NCI-H345 (cell line): ENCODE measurements at places on chromosomes 12 and 14.

- DNase-seq = no peak
Measured at GRCh38 chr14:72975770-72976169, 49.5 kb downstream of the DCAF4 start.

- DNase-seq = no peak
Measured at GRCh38 chr12:108611884-108612415, 14.1 kb upstream of the TMEM119 start.

DNA sequence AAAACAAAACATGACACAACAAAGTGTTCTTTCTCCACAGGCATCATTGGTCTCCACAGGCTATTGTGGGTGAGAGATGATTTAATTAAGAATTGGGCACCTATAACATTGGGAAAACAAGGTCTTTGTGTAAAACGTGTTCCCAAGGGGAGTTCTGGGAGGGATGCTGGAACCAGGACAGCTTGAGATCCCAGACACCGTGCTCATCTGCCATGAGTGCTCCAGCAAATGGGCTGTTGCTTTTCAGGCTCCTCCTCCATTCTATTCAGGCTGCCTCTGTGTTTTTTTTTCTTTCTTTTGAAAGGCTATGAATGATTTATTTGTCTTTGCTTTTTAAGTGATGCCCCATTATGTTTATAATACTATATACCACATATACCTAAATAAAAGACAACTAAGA lies 122.4 kb downstream of the DACT1 start:
- DNase-seq = peak; percentile 32

GRCh38 chr14:105793836-105794235 lies 267.5 kb downstream of the TMEM121 start:
- DNase-seq = no peak

DNA sequence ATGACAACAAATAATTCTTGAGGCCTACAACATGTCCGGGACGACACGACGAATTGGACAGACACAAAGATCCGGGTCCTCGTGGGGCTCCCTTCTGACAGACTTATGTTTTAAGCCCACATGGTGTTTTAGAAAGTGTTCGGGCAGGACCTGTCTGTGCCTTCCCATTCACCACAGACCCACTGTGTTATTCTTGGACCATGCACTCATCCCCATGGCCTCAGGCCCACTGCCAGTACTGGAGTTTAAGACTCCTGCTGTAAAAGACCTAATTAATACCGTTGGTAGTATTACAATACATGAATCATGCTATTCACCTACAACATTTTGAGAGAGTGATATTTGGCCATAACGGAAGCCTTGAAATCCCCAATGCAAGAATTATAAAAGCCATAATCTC lies 20.0 kb downstream of the SLC15A4 start:
- no peak for DNase-seq

DNA sequence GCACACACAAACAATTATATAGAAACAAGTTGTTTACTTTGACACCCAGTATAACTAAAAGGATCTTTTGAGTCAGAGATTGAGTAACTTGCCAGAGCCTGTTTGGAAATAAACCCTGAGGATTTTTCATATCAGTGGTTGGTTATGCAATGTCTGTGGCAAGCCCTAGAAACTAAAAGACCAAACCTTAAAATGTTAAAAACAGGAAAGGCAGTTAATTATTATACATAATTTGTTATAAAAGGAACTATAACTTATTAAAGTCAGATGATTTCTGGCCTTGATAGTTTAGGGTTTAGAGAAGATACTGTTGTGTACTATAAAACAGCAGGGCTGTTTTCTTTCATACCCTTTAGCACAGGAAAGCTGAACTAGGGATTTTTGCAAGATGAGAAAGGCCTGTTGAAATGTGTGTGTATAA lies 44.1 kb downstream of the PSEN1 start:
- DNase-seq = no peak

- DNase-seq = no peak
Measured at GRCh38 chr14:96320605-96321004, 42.5 kb downstream of the ATG2B start.

- DNase-seq = peak; percentile 89
Measured at GRCh38 chr12:31026202-31026601, 47.5 kb upstream of the DDX11 start.

DNA sequence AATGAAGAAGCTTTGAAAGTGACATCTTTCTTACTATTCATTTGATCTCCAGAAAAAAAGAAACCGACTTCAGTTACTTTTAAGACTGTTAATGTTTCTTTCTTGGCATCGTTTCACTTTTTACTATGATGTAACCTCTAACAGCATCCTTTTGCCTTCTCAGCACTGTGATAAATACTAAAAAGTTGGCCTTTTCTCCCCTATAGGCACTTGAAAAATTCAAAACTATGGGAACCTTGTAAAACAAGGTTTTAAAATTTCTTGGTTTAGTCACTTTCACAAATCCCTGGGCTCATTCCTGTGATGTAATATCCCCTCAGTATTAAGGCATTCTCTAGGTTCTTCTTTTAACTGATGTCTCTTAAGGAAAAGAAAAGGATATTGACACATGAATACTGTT lies 281.8 kb downstream of the EGLN3 start:
- no peak for DNase-seq

- no peak for DNase-seq
Measured at GRCh38 chr12:95237315-95237714, 19.7 kb downstream of the VEZT start.

- DNase-seq = no peak
Measured at GRCh38 chr14:80475074-80475473, 263.8 kb upstream of the DIO2 start.

DNA sequence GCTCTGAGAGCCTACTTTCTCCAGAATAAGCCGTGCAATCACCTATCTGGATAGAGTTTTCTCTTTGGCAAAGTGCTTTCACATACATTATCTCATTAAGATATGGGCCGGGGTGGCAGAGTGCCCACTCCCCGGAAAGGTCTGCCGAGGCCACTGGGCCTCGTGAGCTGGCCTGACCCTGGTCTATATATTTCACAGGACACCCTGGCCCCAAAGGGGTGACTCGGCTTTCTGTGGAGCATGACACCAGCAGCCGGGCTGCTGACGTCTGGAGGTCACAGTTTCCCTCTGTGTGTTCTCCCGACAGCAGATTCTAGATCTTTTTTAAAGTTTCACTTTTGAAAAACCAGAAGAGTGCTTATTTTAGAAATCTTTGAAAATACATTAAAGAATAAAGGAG lies 27.9 kb upstream of the ATP2A2 start:
- no peak for DNase-seq

DNA sequence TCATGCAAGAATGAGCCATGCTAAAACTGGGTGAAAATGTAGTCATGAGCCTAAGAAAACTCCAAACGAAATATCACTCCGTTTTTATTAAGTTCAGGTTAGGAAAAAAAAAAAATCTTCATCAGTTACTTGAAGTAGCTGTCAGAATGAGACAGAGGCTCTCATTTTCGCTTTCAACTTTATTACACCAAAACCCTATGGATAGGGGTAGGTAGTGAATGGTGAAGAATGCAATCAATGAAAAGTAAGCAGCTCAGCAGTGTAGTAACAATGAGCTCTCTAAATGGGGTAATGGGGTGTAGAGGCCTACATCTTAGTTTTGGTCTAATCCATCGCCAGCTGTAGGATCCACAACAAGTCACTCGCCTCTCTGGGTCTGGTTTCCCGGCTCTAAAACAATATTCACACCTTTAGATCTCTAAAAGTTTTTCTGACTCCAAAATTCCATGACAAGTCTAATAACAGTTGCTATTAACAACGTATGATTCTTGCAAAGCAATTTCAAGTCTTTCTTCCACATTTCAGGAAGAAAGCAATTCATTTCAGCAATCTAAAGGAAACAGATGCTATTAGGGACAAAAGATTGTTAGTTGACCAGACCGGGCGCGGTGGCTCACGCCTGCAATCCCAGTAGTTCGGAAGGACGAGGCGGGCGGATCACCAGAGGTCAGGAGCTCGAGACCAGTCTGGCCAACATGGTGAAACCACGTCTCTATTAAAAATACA lies 1.7 kb downstream of the BTBD7 start:
- DNase-seq = no peak

- no peak for DNase-seq
Measured at GRCh38 chr12:51910168-51910567, 2.9 kb downstream of the ACVRL1 start.

DNA sequence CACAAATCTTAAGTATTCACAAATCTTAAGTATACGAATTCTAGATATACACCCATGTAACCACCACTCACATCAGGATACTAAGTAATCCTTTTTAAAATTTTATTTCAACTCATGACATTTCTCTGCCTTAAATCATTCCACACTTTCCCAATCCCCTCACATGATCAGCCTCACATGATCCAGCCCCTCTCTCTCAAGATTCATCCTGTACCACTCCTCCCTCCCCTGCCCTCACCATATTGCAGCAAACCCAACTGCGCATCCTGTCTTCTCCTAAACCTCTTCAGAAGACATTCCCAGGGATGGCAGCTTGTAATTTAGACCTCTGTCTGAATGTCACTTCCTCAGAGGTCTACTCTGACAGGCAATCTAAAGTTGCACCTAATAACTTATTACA lies 1.7 kb upstream of the EIF4B start:
- DNase-seq = no peak

GRCh38 chr12:38915429-38916182 lies 10.2 kb upstream of the CPNE8 start:
- no peak for DNase-seq

- DNase-seq = no peak
Measured at GRCh38 chr14:106141242-106142220, 615.1 kb downstream of the TMEM121 start.

DNA sequence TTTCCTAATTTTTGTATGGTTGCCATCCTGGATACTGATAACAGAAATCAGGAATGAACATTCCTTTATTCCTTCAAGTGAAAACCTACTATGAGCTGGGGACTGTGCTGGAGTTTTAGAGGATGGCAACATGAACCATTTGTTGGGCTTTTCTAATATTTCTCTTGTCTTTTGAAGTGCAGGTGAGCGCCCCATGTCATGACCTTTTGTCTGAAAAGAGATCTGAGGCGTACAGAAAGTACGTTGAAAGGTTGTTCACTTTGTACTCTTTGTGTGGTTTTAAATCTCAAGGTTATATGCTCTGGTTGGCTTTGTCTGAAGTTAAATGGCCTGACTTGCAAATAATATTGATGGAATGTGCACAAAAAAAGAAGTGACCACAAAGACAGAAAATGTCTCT lies 79.0 kb downstream of the GAS2L3 start:
- DNase-seq = no peak

GRCh38 chr12:70608184-70608583 lies 29.0 kb downstream of the PTPRB start:
- DNase-seq = no peak

GRCh38 chr12:27428466-27428865 lies 18.1 kb upstream of the SMCO2 start:
- no peak for DNase-seq

DNA sequence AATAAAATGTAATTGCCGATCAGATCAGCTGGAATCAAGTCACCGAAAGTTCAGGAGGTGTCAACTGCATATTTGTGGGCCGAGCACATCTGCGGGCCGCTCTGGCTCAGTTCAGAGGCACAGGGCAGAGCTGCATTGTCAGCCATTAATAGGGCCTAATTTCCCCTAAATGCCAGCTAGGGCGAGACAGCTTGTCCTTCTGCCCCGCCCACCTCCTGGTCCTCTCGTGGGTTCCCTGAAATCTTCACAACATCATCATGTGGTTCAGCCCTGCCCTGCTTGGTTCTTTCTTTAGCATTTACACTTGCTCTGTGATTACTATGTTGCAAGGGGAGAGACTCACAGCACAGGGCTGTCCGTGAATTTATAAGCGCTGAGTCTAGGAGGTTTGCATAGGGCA lies 148.9 kb downstream of the CHST11 start:
- no peak for DNase-seq

DNA sequence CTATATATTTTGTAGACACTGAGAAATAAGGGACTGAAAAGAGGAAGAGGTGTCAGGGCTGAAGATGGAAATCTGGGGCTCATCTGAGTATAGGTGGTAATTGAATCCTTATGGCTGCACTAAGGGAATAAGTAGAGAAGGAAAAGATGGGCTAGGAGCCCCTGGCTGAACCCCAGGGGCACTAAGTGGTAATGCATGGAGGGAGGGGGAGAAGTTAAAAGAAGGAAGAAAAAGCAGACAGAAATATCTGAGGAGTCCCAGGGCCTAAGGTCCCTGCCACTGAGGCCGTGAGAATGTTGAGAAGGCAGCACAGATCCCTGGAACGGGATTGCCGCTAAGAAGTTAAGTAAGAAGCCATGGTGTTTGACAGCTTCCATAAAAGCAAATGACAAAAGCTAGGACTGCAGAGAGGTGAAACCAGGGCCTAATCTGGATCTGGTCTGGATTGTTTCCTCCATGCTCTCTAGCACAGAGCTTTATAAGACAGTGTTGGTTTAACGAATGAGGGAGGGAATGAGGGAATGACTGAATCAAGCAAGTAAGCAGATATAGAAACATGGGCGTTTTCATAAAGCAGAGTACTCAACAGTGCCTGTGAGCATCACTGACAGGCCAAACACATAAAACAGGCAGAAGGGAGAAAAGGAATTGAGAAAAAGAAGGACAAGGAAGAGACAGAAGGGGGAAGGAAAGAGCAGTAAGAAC lies 92.9 kb downstream of the HMGA2 start:
- no peak for DNase-seq

DNA sequence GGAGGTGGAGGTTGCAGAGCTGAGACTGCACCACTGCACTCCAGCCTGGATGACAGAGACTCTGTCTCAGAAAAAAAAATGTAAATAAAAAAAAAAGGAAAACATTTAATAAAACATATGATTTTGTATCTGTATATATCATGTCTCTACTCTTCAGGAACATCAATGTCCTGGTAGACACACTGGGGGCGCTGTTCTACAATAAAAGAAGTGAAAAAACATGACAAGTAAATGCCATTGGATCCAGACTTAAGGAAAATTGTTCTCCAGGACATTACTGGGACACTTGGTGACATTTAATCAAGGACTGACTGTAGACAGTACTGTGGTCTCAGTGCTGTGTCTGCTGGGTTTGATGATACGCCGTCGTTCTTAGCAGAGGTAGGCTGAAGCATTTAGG lies 15.5 kb upstream of the KLC1 start:
- DNase-seq = no peak

DNA sequence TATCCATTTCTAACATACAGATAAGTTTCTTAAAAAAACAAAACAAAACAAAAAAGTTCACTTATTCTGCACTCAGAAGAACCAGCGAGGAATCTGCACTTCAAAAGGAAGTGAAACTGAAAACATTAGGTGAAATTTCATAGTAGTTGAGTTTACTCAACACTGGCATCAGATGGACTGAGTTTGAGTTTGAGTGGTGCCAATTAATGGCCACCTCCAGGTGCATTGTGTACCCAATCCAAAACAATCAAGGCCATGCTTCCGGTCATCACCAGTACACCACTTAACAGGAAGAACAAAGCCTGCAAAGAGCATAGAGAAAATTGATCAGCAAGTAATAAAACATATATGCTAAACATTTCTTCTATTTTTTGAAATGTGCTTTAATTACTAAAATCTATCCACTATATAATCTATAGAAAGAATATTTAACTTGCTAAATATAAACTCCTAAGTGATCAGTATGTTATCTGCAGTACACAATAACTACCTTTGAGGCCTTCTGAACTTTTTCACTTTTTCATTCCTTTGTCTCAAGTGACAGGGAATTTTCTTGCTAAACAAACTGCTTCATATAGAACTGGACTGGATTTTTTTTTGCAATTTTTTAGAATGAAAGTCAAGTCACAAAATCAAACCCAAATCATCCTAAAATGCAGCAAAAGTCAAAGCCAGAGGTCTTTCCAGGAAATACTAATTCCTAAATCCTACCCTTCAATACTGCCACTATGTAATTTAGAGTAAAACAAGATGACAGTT lies 11.5 kb downstream of the SLC38A2 start:
- no peak for DNase-seq
